Uterus (tissue), 4 donors: ENCODE measurements at places on chromosomes 5 and 9. TPM values are rescaled to one million over a fixed set of nuclear protein-coding genes. Genes with fewer than 3 reads are reported as not detected.

The PAEP gene
- total RNA-seq = not detected

The DMGDH gene
- not detected for total RNA-seq

The PURA gene
- 16.1 TPM for total RNA-seq

The IFNE gene
- not detected for total RNA-seq

DNA sequence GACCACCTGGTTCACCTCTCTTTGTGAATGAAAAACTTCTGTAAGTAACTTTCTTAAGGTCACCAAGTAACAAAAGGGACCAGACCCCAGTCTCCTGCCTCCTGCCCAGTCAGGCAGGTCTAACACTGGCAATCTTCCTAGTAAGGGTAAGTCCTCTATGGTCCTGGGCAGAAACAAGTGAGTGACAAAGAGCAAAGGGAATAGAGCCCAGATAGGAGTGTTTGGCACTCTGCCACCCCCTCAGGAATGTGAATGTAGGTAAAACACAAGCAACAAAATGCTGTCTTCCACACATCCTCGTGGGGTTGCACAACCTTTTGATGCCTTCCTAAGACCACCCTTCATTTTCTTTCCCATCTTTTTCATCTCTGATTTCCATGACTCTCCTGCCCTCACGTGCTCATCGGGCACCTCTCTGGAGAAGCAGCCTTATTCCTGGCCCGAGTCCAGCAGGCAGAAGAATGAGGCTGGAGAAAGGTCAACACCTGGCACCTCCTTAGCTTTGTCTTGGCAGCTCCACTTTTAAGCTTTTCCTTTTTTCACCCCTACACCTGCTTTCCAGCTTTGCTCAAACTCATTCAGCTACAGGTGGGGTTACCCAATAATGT, 90.2 kb upstream of the LHFPL2 start:
- no peak for DNase-seq

DNA sequence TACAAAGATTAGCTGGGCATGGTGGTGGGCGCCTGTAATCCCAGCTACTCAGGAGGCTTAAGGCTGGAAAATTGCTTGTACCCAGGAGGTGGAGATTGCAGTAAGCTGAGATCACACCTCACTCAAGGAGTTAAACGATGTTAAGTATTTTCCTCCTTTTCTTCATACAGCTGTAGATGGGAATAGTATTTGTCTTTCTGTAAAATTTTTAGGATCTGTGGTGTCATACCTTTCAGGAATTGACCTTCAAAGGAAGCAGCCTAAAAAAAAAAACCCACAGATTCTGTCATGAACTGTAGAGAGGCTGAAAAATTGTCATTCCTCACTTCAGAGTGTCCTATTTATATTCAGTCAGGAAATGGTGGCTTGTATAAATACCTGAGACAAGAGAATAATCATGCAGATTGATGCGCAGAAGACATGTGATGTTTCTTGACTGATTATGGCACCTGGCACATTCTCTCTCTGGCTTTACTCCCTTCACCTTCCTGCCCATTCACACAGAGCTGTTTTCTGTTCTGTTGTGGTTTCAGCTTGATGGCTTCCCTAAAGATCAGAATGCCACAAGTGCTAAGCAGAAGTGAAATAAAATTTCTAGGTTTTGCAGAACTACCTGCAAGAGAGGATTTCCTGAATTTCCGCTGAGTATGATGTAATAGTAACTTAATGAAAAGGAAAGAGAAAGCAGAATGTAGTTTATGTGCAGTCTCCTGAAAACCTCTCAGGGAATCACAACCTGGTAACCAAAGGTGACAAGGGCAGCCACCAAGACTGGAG, 3.8 kb downstream of the IFNA1 start:
- no peak for DNase-seq

DNA sequence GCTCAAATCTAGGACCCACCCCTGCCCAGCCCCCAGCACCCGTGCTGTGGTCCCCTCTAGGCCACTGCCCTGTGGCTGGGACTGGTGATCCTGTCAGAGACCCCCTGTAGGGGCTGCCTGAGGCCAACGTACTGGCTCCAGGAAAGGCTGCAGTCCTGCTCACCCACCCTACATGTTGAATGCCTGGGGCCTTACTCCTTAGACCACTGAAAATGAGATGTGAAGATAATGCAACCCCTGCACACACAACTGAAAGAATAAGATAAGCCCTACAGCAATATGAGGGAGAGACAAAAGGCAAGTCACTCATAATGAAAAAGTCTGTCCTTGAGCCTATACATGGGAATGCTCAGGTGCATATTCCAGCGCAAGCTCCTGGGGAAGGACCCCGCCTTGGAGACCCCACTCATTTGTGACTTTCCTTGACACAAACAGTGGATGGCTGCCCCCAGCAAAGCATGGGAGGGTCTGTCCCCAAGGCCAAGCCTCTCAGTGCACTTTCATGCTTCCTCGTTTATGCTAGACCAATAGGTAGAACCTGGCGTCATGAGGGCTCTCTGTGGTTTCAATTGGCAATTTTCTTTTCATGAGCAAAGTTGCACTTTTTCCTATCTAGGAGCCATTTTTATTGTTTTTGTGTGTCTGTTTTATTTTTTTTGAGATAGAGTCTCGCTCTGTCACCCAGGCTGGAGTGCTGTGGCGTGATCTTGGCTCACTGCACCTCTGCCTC, 12.5 kb upstream of the WNK2 start:
- no peak for DNase-seq

DNA sequence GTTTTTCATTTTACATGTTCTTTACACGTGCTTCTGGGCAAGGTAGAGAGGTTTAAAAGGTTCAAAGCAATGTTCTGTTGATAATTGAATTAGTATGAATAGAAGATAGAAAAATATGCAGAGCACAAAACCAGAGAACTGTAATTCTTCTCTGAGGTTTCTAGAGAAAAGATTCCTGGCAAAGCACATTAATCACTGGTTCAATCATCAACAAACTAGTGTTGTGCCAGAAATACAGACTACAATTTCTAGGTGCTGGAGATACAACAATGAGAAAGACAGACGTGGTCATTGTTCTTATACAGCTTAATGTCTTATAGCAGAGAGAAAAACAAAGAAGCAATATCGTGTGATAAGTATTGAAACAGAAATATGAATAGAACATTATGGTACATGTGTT, 25.5 kb downstream of the MEGF9 start:
- no peak for DNase-seq

- DNase-seq = no peak
Observed at GRCh38 chr5:177448244-177448950, 1.8 kb downstream of the PRR7 start.

- DNase-seq = no peak
Observed at GRCh38 chr9:81002242-81002641, 687.1 kb downstream of the TLE1 start.

DNA sequence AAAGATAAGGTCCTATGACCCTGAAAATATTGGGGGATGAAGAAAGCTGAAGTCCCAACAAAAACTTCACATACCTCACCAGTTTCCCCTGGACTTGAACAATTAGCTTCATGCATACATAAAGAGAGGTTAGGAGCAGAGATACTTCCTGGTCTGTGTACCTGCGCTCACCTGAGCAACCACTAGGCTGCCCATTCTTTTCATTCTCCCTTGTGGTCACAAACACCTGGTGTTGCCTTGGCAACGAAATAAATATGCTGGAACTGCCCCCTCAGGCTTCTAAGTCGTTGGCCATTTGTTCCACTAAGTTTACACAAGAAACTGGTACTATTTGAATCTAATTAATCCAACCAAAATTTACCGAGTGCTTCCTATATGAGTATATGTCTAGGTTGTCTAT, 18.1 kb downstream of the OTP start:
- DNase-seq = no peak

- DNase-seq = peak; percentile 54
Observed at GRCh38 chr5:135139381-135140134, 105.5 kb upstream of the PITX1 start.

DNA sequence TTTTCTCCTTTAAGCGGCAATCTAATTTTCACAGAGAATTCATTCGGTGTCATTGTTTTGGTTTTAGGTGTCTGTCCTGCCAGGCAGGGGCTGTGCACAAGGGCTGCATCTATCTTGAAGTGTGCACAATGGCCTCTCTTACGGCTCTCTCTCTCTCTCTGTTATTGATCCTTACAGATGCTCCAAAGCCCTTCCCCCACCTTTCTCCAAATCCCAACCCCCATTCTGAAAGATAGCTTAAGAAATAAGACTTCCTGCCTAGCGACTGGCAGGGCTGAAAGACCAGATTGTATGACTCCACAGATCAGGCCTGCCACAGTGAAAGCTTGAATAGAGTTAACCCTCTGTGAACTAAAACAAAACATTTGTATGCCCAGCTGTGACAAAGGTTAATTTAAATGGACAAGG, 86.5 kb upstream of the NR5A1 start:
- no peak for DNase-seq
